CD4-positive, alpha-beta T cell treated with Interleukin-6 at 100 ng/mL for 8 hours (primary cell): ENCODE measurements at places on chromosomes 12 and 14.

DNA sequence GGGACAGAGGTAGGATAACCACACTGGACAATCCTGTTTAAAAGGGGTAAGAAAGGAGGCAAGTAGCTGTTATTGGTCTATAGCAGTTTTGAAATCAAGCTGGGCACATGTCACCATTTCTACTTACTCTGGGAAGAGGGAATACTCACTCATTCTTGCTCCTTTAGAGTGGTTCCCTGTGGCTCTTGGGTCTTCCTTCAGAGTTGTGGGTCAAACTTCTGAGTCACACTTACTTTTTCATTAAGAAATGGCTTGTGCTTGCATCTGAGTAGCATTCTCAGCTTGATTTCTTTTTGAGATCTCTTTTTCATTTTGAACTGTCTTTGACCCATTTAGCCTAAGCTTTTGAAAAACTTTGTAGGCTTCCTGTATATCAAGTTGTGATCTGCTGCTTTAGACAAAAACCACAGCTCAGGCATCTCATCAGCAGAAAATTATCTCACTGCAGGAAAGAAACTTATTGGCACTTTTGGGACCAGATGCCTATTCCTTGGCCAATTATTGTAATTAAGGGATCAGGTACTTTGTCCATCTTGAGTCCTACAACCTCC lies 122.2 kb downstream of the AEBP2 start:
- no peak for DNase-seq

DNA sequence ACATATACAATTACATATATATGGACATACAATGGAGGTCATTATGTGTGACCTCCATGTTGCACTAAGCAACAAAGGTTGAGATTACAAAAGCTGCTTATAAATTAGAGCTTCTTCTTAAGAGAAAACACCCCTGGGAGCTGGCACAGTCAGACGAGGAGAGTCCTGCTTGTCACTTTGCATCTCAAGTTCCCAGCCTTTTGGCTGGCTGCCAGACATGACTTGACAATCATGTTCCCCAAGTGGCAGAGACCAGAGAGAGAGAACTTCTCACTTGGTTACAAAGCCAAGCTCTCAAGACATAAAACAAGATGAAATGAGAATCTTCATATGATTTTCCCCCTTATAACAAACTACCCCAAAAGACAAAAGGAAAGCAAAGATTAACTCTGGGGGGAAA lies 8.5 kb upstream of the SYNJ2BP start:
- DNase-seq = no peak

GRCh38 chr12:31923063-31923412 lies 36.2 kb upstream of the RESF1 start:
- DNase-seq = no peak

- DNase-seq = no peak
Measured at GRCh38 chr12:39077226-39077625, 171.8 kb upstream of the CPNE8 start.

GRCh38 chr12:112782943-112783342 lies 8.6 kb upstream of the RPH3A start:
- no peak for DNase-seq

DNA sequence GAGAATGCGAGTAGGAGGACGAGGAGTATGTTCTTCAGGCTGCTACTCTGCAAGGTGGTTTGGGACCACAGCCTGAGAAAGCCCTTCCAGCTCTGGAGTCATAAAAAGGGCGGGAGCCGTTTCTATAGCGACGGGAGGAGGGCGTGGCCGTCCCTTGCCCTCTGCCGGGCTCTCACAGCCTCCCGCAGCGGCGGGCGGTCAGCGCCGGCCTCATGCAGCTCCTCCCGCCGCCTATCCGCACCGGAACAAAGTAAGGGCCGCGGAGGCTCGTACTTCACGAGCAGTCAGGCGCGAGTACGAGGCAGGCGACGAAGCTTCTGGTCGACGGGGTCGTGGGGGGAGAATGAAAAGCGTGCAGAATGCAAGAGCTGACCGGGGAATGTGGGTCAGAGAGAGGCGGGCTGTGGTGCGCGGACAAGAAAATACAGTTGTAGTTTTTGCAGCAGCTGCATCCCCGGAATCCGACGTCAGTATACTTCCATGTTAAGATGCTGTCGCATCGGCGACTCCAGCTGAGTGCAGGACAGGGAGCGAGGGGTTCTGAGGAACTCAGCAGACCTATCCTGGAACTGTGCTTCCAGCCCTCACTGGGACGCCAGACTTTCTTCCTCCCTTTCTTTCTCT lies at the start of gene DYRK4:
TSS of gene DYRK4 (plus strand) at position 175 of the 624 bp plus-strand sequence. CDS start at position 213, 38 bp downstream.
- DNase-seq = no peak

- peak; percentile 43 for DNase-seq
Measured at GRCh38 chr14:104137297-104138097, 890 bp upstream of the KIF26A start.

GRCh38 chr14:92993302-92993701 lies 70.4 kb downstream of the CHGA start:
- no peak for DNase-seq

DNA sequence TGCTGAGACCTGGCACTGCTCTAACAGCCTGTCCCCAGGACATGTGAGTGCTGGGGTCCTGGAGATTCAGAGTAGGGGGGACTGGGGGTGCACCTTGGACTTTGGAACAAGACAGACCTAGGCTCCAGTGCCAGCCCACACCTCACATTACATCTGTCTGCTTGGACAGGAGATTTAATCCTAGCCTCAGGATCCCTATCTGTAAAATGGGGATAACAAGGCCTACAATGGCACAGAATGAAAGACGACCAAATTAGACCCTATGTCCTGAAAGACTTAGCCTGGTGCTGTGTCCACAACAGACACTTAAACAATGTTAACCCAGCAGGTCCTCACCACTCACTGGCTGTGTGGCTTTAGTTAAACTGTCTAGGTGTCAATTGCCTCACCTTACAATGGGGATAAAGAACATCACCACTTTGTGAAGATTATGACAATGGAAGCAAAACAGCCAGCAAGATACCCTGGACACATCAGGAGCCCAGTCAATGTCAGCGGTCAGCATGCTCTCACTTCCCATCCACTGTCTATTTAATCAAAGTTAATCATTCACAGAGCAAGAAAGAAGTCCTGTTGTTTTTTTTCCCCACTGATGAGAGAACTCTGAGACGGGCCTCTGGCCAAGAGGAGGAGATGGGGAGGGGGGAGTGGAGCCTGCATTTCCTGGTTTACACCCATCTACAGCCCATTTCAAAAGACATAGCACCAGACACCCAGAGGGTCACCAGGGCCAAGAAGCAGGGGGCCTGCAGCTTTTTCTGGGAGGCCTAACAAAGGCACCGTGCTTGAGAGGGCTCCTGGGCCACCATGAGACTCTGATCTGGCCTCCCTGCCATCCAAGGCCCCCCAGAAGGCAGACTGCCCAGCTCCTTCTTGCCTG lies 40.6 kb downstream of the ACTN1 start:
- DNase-seq = no peak

DNA sequence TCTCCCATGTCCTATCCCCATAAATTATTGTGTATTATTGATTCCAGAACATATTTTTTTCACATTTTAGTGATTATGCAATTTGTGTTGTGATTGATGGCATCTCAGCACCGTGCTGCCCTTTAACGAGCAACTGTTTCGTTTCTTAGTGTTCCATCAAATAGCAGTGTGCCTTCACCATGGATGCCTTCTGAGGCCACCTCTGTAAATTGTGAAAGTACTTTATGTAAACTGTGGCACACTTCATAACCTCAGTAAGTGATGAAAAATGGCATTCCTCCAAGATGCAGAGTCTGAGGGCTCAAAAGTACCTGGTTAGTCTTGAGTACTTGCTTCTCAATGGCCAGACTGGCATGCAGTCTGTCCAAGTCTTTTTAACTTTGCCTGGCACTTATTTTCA lies 8.2 kb downstream of the CHST11 start:
- DNase-seq = no peak

- no peak for DNase-seq
Measured at GRCh38 chr12:45577844-45578399, 151.6 kb upstream of the ARID2 start.

DNA sequence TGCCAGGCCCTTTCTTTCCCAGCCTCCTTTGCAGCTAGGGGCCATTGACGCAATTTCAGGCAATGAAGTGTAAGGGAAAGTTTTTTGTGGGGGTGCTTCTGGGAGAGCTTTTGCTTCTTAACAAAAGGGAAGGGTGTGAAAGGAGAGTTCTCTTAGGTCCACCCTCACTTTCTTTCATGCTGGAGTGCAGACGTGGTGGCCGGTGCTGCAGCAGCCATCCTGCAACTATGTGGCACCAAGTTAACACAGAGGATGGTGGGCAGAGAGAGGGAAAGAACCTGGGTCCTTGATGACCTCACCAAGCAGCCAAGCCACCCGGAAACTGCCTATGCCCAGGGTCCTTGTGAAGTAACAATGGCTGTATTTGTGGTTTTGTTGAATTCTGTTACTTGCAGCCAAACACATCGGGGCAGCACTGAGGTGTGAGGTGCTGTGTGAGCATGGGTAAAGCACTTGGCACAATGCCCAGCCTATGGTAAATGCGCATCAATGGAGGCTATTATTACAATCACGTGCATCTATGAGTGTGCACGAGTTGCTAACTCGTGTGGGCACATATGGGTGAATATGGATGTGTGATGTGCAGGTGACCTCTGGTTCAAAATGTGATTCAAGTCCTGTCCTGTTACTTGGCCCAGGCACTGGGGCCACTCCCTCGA lies 122.6 kb downstream of the CALM1 start:
- no peak for DNase-seq

GRCh38 chr12:104493496-104493895 lies 36.7 kb downstream of the CHST11 start:
- DNase-seq = no peak

- DNase-seq = no peak
Measured at GRCh38 chr12:116067892-116068291, 209.6 kb downstream of the MED13L start.

- no peak for DNase-seq
Measured at GRCh38 chr14:41016213-41016612, 590.5 kb upstream of the LRFN5 start.

DNA sequence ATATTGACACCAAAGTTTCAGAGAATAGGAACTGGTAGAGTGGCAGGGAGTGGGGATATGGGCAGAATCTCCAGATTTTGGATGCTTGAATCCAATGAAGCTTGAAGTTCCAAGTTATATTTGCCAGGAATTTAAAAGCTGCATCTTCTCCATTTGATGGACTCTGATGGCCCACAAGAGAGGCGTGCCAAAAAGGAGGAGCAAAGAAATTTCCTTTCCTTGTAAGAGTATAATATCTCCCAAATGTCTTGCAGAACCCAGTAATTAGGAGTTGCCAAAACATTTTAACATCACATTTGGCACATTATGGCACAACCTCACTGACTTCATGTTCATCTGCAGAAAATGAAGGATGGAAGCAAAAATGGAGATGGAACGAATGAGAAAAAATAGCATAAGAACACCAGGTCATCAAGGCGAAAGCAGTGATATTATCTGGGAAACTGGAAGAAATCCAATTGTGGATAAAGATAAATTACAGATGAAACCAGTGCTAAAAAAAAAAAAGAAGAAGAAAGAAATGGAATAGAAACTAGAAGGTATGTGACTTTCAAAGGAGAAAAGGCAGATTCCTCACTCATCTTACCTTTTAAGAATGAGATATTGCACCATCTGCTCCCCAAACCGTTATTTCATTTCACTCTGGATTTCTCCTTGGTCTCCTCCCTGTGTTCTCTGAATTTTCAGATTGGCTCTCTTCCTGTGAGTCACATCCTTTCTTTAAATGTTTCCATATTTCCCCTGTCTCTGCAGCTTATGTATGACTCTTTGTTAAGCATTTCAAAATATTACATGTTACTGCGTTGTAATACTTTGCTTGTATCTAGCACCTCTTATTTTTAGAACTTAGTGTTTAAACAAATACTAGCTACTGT lies 13.5 kb upstream of the FLRT2 start:
- DNase-seq = no peak

DNA sequence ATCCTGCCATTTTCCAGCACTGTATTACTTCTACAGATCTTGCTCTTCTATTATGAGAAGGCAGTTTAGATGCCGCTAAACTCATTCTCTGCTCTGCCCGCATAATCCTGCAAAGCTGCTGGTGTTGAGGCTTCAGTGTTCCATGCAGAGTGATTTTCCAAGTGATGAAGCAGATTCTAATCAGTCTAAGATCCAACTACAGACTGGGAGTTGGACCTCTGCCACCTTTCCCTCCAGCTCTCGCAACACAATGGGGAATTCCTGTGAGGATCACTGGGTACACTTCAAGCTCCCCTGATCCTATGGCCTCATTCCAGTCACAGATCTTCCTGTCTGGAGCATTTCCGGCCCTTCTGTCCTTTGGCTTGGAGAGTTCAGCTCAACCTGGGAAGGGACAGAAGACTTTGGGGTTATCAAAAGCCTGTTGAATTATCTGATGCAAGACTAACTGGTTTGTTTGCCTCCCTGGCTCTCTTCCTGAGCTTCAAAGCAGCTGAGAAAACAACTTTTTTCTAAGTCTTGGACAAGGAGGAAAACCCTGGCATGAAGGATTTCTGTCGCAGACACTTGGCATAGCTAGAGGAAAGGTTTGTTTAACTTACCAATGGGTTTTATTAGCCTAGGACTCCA lies 333.9 kb downstream of the ZFP36L1 start:
- DNase-seq = no peak

GRCh38 chr12:83168751-83169150 lies 482.0 kb downstream of the TMTC2 start:
- DNase-seq = no peak

DNA sequence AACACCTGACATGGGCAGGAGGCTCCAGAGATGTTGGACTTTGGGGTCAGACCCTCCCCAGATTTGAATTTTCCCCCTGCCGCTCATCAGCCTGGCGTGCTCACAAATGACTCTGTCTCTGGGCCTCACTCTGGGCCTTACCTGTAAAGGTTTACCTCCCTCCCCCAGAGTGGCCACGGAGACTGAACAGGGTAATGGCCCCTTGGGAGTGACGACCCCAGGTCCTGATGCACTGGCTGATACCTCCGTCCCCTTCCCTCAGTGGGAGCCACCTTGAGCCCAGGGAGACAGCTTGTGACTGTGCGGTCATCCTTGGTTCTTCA lies 7.0 kb downstream of the SLC25A29 start:
- DNase-seq = no peak

DNA sequence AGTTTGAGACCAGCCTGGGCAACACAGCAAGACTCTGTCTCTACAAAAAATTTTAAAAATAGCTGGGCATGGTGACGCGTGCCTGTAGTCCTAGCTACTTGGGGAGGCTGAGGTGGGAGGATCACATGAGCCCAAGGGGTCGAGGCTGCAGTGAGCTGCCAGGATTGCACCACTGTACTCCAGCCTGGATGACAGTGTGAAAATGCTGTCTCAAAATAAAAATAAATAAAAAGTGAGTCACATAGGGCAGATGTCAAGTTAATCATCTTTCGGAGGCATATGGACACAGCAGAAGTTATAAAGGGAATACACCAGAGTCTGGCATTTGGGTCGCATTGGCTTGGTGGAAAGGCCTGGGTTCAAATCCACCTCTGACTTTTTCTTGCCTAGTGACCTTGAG lies 92.7 kb downstream of the PHETA1 start:
- no peak for DNase-seq
